ENCODE measurements at places on chromosomes 11 and 22.

DNA sequence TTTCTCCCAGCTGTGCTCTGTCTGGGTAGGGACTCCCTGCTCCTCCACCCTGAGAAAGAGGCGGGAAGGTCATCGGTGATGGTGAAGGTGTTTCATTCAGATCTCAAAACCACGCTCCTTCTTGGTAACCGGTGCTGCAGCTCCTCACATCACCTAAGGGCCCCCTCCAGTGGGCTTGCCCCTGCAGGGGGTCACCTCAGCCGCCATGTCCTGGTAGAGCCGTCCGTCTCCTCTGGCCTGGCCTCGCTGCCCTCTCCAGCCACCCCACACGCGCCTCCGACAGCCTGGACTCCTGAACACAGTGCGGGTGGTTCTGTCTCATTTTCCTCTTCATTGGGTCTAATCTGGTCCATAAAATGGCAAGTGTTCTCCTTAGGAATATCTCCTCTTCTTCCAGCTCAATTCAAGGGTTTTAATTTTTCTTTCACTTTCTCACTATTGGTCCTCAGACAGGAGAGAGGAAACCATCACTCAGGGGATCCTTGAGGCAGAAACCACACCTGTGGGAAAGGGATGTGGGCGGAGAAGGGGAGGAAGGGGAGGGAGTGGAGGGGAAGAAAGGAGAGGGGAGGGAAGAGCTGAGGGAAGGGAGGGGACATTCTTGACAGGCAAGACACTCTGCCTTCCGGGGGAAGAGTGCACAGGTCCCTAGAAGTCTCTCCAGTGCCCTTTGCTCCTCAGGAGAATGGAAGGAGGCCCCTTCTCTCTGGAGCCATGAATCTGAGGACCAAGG is 1338.4 kb downstream of the TBC1D22A start:
- no peak overlapping the region for H3K4me3 ChIP-seq
- no peak overlapping the region for H3K27ac ChIP-seq
- no peak for DNase-seq
- no peaks in the 10 kb centered on the region for H3K36me3 ChIP-seq

DNA sequence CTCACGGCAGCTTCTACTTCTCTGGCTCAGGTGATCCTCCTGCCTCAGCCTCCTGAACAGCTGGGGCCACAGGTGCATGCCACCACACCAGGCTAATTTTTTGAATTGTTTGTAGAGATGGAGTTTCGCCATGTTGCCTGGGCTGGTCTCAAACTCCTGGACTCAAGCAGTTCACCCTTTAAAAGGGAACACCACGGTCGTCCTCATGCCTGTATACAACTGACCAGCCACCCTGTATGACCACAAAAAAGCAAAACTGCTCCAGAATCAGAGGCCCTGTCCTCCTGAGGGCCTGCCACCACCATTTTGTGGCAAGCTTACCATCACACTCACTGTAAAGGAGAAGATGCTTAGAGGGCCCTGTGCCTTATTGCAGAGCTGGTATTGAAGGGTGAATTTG is 2.2 kb downstream of the GLB1L3 start:
- no peaks in the 10 kb centered on the region for H3K36me3 ChIP-seq
- no peak overlapping the region for H3K4me3 ChIP-seq
- no peak for DNase-seq

DNA sequence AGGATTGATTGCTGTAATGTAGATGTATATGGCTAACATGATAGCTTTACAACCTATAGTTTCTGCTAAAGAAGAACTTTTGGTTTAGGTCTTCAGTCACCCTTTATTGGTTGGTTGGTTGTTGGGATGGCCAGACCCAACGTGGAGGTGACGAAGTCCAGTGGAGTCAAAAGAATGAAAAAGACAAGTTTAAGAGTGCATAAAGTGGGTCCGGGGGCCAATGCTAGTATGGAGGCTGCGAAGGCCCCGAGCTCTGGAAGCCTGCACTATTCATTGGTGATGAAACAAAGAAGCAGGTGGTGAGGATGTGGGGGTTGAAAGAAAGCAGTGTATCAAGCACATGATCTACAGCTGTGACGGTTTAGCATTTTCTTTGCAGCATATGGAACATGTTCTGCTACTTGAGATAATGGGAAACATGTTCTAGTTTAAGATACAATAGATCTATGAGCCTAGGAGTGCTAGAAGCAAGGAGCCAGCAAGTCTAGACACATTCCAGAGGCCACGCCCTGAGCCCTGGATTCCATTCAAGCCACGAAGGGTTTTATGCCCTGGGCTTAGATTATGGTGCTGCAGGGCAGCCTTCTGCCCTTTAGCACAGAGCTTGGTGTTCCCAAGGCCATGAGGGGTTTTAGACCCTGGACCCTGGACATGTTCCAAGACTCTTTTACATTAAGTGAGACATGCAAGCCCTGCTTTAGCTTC is 6.3 kb downstream of the TCP11L1 start:
- no peak for DNase-seq
- no peak overlapping the region for H3K4me3 ChIP-seq
- no peaks in the 10 kb centered on the region for H3K27me3 ChIP-seq
- no peak overlapping the region for H3K27ac ChIP-seq
- no peaks in the 10 kb centered on the region for H3K4me1 ChIP-seq

GRCh38 chr11:210122-210802 is 2.8 kb downstream of the RIC8A start:
- H3K4me3 ChIP-seq = peak overlapping the region; percentile 93
- no peaks in the 10 kb centered on the region for H3K27me3 ChIP-seq
- peak overlapping the region; percentile 34 for H3K27ac ChIP-seq
- H3K4me1 ChIP-seq = peaks cover 31% of the 10 kb centered on the region
- DNase-seq = no peak

DNA sequence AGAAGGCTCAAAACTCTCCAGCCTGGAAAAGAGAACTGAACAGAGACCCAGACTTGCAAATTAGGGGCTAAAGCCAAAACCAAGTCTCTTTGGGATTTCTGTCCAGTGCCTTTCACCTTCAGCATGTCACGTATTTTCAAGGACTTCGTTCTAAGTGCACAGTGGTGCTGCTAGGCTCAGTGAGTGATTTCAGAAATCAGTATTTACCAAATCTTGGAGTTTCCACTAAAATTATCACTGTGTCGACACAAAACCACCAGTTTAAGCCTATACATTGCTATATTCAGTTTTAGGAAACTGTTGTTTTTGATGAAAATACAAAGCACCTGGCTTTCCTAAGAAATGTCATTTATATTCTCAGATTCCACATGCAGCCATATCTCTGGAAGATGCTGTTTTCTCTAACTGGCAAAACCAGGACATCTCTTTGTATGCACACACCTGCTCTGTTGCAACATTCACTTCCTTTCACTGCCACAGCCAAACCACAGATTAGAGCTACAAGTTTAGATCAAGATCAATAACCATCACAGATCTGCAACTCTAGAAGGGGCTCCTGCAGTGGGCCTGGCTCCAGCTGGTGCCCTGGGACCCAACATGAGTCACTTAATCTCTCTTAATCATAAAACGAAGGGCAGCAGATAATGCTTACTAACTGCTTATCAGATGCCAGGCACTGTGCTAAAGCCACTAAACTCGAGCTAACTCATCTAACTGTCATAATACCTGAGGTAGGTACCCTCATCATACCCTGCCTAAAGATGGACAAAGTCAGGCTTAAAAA is 22.3 kb downstream of the SMCO4 start:
- no peaks in the 10 kb centered on the region for H3K36me3 ChIP-seq
- peaks cover 31% of the 10 kb centered on the region for H3K4me1 ChIP-seq
- no peak overlapping the region for H3K27ac ChIP-seq
- no peak overlapping the region for H3K4me3 ChIP-seq

- H3K36me3 ChIP-seq = no peaks in the 10 kb centered on the region
- no peak for DNase-seq
- H3K27me3 ChIP-seq = no peaks in the 10 kb centered on the region
- H3K4me1 ChIP-seq = no peaks in the 10 kb centered on the region
Observed at GRCh38 chr11:2818503-2818902, 67.1 kb downstream of the CDKN1C start.

DNA sequence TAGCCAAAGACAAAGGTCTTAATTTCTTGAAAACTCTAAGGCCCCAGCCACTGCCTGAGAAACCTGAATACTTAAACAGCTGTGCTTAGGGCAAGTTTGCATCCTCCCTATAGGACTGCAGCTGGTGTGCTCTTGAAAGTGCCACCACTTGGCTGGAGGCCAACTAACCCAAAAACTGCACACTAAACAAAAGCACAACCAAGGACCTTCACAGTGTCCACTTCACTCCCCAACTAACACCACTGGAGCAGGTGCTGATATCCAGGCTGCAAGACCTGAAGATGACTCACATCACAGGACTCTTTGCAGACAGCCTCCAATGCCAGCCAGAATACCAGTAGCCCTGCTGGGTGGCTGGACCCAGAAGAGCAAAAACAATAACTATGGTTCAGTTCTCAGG is 357.7 kb upstream of the ARHGAP42 start:
- no peak overlapping the region for H3K4me3 ChIP-seq
- DNase-seq = no peak
- H3K4me1 ChIP-seq = no peaks in the 10 kb centered on the region
- no peaks in the 10 kb centered on the region for H3K36me3 ChIP-seq
- no peak overlapping the region for H3K27ac ChIP-seq
- no peaks in the 10 kb centered on the region for H3K27me3 ChIP-seq

- H3K4me1 ChIP-seq = peaks cover 91% of the 10 kb centered on the region
- no peaks in the 10 kb centered on the region for H3K27me3 ChIP-seq
- H3K4me3 ChIP-seq = no peak overlapping the region
- H3K36me3 ChIP-seq = peaks cover 43% of the 10 kb centered on the region
Observed at GRCh38 chr11:114152785-114153184, 93.3 kb downstream of the ZBTB16 start.

- no peaks in the 10 kb centered on the region for H3K36me3 ChIP-seq
- H3K4me3 ChIP-seq = peak overlapping the region; percentile 54
- peaks cover 49% of the 10 kb centered on the region for H3K4me1 ChIP-seq
- peak overlapping the region; percentile 83 for H3K27ac ChIP-seq
Observed at GRCh38 chr11:62443390-62444235, 24.8 kb downstream of the SCGB1A1 start.

- no peak overlapping the region for H3K27ac ChIP-seq
- no peak for DNase-seq
- no peaks in the 10 kb centered on the region for H3K36me3 ChIP-seq
- no peaks in the 10 kb centered on the region for H3K27me3 ChIP-seq
Observed at GRCh38 chr11:79894111-79894510, 453.3 kb upstream of the TENM4 start.

DNA sequence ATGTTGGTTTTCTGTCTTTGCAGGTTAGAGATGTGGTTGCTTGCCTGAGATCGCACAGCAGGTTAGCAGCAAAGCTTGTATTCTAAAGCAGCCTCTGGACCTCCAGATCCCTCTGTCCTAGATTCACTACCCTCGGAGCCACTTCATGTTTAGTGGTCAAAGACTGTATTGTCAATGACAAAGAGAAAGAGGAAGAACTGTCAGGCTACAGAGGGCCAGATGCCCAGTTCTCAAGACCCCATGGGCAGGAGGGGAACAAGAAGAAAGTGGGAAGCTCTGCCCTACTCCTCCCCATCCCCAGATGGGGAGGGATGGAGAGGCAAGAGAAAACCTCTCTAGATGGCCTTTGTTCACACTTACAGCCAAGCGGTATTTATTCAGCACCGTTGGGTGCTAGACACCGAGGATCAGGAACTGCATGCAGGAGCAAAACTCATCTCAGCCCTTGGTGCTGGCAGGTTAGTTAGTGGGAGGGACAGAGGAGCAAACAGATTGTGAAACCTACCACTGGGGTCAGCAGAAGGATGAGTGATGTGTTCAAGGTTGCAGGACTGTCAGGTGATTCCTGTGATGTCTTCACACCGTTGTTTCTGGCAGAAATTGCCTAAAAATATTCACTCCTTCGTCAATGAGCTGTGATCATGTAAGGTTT is 38.3 kb upstream of the PTPRJ start:
- DNase-seq = no peak
- H3K27me3 ChIP-seq = no peaks in the 10 kb centered on the region
- H3K4me1 ChIP-seq = peaks cover 6% of the 10 kb centered on the region
- no peak overlapping the region for H3K4me3 ChIP-seq
- H3K36me3 ChIP-seq = no peaks in the 10 kb centered on the region
- no peak overlapping the region for H3K27ac ChIP-seq

GRCh38 chr11:124415356-124415923 is 9.2 kb downstream of the OR8B4 start:
- no peaks in the 10 kb centered on the region for H3K36me3 ChIP-seq
- H3K4me1 ChIP-seq = no peaks in the 10 kb centered on the region
- peaks cover 4% of the 10 kb centered on the region for H3K27me3 ChIP-seq
- H3K4me3 ChIP-seq = no peak overlapping the region

DNA sequence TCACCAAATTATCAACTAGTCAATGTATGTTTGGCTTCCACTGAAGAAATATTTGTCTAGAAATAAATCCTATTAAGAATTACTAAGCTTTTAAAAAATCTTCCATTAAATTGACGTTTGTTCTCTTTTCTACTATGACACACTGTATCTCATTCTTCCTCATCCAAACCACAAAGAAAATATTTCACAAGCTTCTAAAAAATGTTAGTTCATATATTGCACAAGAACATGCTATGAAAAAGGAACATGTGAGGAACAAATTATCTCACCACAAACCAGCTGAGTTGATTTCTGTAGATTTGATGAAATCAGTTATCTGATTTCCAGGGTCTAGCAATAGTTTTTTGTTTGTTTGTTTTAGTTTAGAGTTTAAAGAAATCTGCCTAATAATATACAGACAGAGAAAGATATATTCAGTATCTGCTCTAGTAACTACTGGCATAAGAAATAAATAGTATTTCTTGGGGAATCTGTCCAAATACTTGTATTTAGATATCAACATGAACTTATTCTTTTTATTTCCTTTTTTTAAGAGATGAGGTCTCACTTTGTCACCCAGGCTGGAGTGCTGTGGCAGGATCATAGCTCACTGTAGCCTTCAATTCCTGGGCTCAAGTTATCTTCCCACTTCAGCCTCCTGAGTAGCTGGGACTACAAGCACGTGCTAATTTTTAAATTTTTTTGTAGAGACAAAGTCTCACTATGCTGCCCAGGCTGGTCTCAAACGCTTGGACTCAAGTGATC is 161.7 kb downstream of the ATG16L2 start:
- peaks cover 10% of the 10 kb centered on the region for H3K4me1 ChIP-seq
- H3K27me3 ChIP-seq = no peaks in the 10 kb centered on the region
- no peak for DNase-seq
- H3K4me3 ChIP-seq = no peak overlapping the region

DNA sequence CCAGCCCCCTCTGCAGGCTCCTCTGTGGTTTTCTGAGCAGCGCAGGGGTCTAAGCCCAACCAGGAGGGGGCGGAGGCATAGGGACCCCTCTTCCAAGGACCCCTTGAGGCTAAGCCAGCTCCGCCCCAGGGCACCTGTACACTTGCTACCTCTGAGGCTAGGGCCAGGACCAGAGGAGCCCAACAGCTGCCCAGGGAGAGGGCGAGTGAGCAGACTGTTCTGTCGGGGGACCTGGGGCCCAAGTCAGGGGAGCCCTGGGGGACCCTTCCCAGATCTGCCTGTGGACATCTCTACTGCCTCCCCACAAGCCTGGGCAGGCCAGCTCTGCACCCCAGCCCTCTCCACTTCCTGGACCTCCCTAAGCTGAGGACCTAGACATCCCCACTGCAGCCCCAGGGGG is 1.8 kb downstream of the B4GALNT4 start:
- H3K27me3 ChIP-seq = no peaks in the 10 kb centered on the region
- H3K4me1 ChIP-seq = peaks cover 11% of the 10 kb centered on the region
- no peak overlapping the region for H3K4me3 ChIP-seq
- H3K27ac ChIP-seq = no peak overlapping the region
- DNase-seq = no peak
- no peaks in the 10 kb centered on the region for H3K36me3 ChIP-seq

GRCh38 chr11:94815705-94816344 is 47.7 kb downstream of the AMOTL1 start:
- no peaks in the 10 kb centered on the region for H3K4me1 ChIP-seq
- H3K36me3 ChIP-seq = peaks cover 16% of the 10 kb centered on the region
- DNase-seq = no peak
- H3K27me3 ChIP-seq = no peaks in the 10 kb centered on the region
- H3K4me3 ChIP-seq = no peak overlapping the region

GRCh38 chr11:43951231-43951630 is 8.8 kb downstream of the C11orf96 start:
- no peaks in the 10 kb centered on the region for H3K36me3 ChIP-seq
- no peaks in the 10 kb centered on the region for H3K4me1 ChIP-seq
- no peaks in the 10 kb centered on the region for H3K27me3 ChIP-seq
